ENCODE measurements at places on chromosomes 11 and 22.

DNA sequence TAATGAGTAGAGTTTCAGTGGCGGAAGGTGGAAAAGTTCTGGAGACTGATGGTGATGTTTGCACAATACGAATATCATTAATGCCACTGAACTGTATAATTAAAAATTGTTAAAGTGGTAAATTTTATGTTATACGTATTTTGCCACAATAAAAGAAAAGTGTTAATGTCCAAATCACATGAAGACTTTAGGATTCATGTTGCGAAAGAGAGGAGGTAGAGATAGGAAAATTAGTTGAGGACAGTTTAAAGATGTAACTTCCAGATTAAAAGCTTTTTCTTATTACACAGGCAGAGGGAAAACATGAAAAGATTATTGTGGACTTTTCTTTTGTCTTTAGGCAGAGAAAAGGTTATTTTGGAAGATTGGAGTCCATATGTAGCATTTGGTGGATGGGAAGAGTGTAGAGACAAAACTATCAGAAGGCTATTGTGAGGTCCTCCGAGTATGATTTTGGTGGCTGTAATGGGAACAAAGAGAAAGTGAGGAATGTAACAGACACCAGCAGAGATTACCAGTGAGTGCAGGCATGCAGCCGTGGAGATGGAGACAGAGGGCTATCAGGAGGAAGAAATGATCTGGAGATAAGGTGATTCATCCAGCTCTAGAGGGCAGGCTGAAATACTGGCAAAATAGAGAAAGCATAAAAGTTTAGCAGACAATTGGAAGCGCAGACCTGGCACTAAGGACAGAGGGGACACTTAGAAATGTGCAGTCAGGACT, 12.5 kb downstream of the VPS26B start:
- no peak for DNase-seq

GRCh38 chr11:86464509-86465221, 90.0 kb downstream of the CCDC81 start:
- no peak for DNase-seq

DNA sequence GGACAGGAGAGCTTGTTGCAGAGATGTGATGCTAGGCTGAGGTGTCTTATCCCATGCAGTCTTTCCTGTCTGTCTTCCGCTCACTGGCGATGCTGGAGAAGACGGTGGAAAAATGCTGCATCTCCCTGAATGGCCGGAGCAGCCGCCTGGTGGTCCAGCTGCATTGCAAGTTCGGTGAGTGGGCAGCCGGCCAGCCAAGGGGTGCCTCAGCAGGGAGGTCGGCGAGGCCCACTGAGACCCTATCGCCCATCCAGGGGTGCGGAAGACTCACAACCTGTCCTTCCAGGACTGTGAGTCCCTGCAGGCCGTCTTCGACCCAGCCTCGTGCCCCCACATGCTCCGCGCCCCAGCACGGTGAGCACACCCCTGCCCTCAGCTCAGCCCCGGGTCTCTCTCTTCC, 1.7 kb downstream of the RAD9A start:
- DNase-seq: no peak

- DNase-seq: no peak
These were observed 11.0 kb upstream of the AMOTL1 start for GRCh38 chr11:94757037-94757735.

- no peak for DNase-seq
These were observed 56.8 kb downstream of the CD82 start for GRCh38 chr11:44622190-44622650.

DNA sequence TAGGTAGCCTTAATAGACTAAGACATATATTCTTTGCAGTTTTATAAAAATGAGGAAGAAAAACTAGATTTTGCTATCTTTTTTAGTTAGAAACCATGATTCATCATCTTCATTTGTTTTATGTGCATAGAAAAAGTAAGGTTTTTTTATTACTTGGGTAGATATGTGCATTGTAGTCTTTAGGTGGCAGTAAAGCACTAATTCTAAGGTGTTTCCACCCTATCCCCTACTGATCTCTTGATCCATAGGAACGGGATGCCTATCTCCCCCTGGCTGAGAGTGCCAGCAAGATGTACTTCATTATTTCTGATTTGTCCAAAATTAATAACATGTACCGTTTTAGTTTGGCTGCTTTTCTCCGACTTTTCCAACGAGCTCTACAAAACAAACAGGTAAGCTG, 148.1 kb downstream of the DYNC2H1 start:
- DNase-seq: peak; percentile 11

DNA sequence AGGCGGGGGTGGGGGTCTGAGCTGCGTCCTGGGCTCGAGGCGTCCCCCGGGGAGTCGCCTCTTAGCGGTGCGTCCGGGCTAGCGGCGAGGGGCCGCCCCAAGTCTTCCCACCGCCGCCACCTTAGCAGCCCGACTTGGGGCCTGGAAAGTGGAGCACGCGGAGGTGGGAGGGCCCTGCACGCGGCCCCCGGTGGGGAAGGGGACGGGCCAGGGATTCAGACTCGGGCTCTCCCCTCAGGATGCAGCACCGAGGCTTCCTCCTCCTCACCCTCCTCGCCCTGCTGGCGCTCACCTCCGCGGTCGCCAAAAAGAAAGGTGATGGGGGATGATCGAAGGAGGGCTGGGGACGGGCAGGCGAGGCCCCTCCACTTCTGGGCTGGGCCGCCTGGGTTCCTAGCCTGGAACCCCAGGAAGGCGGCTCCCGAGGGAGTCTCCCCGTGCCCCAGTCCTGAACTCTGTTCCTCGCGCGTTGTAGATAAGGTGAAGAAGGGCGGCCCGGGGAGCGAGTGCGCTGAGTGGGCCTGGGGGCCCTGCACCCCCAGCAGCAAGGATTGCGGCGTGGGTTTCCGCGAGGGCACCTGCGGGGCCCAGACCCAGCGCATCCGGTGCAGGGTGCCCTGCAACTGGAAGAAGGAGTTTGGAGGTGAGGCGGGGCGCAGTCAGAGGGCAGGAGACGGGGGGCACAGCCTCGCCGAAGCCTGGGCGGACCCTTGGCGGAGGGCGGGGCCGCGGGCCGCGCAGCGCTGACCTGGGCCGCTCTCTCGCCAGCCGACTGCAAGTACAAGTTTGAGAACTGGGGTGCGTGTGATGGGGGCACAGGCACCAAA, 563 bp downstream of the MDK start:
- DNase-seq: no peak

DNA sequence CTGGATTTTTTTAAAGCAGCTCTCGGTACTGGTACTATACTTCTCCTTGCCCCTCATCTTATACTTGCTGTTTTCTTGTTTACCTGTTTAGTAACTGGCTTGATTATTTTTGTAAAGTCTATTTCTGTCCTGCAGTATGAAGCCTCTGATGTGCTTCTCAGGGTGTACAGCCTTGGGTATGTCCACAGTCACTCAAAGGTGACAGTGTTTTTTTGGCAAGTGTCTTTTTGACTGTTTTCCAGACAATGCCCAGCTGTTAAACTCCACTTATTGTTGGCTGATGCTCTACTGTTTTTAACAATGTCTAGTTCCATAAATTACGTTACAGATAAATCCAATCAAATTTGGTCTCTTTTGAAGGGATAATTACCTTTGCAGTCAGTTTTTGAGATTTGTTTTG, 475.2 kb downstream of the JRKL start:
- no peak for DNase-seq

DNA sequence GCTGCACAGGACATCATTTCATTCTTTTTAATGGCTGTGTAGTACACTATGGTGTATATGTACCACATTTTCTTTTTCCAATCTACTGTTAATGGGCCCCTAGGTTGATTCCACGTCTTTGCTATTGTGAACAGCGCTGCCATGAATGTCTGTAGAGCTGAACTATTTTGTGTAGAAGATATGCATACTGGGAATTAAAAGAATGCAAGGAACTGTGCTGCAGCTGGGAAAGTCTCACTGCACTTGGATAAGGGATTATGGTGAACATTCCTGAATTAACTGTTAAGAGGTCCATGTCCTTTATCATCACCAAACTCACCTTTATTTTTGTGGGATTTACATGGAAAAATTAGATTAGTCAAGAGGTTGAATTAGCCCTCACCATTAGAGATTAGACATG, 224.7 kb downstream of the SNX19 start:
- no peak for DNase-seq

DNA sequence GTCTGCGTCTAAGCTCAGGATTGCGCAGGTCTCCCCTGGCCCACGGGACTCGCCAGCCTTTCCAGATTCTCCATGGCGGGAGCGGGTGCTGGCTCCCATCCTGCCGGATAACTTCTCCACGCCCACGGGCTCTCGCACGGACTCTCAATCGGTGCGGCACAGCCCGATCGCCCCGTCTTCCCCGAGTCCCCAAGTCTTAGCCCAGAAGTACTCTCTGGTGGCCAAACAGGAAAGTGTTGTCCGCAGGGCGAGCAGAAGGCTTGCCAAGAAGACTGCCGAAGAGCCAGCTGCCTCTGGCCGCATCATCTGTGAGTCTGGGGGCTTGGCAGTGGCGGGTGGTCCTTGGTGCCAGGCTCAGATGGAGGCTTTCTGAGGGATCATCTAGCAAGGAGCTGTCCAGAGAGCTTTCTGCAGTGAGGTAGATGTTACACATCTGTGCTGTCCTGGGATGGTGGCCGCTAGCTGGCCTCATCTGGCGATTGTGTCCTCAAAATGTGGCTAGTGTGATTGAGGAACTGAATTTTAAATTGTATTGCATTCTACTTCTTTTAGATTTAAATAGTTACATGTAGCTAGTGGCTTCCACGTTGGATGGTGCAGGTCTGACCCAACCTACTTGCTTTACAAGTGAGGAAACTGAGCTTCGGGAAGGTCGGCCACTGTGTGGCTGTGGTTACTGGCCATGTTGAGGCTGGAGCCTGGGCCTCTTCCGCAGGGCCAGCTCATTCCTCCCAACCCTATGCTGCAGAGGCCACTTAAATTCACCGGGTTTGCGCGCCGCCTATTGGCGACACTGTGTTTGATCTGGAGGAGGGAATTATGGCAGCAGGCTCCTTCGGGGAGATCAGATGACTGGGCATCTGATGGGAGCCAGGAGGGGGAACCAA, 6.7 kb downstream of the INCENP start:
- no peak for DNase-seq

- DNase-seq: peak; percentile 77
These were observed 12.3 kb upstream of the ASPHD2 start for GRCh38 chr22:26416670-26417276.

- no peak for DNase-seq
These were observed 6.1 kb upstream of the RFPL2 start for GRCh38 chr22:32211011-32211410.

GRCh38 chr11:108435066-108435465, 32.3 kb downstream of the C11orf65 start:
- no peak for DNase-seq

DNA sequence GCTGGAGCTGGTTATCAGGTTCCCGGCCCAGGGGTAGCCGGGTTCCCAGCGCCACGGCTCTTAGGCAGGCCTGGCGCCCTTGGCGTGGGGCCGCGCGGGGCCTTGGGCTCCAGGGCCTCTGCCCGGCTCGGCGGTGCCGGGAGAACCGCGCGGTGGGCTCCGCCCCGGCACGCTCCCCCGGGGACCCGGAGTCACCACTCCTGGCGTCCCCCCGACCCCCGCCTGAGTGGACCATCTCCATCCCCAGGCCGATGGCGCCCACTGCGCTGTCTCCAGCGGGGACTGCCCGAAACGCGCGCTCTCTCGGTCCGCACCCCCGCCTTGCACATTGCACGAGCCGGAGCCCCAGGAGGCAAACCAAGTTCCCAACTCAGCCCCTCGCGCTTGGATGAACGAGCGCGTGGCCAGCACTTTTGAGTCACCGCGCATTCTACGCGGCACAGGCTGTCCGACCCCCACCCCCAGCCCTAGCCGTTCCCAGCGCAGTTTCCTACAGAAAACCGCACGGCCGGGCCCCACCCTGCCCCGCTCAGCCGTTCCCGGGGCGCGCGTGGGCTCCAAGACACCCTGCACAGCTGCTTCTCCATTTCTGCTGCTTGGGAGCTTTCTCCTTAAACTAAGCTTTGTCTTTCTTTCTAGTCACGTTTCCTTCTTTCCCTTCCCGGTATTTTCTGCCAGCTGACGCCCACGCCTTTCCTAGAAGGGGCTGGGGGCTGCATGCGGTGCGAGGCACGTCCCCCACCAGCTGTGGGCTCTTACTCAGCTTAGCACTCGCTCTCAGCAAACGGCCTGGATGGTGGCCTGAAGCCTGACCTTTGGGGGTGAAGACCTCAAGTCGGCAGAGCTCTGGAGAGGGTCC, 650 bp upstream of the CHID1 start:
- no peak for DNase-seq

- DNase-seq: no peak
These were observed 18.6 kb downstream of the DDI1 start for GRCh38 chr11:104054911-104055529.

DNA sequence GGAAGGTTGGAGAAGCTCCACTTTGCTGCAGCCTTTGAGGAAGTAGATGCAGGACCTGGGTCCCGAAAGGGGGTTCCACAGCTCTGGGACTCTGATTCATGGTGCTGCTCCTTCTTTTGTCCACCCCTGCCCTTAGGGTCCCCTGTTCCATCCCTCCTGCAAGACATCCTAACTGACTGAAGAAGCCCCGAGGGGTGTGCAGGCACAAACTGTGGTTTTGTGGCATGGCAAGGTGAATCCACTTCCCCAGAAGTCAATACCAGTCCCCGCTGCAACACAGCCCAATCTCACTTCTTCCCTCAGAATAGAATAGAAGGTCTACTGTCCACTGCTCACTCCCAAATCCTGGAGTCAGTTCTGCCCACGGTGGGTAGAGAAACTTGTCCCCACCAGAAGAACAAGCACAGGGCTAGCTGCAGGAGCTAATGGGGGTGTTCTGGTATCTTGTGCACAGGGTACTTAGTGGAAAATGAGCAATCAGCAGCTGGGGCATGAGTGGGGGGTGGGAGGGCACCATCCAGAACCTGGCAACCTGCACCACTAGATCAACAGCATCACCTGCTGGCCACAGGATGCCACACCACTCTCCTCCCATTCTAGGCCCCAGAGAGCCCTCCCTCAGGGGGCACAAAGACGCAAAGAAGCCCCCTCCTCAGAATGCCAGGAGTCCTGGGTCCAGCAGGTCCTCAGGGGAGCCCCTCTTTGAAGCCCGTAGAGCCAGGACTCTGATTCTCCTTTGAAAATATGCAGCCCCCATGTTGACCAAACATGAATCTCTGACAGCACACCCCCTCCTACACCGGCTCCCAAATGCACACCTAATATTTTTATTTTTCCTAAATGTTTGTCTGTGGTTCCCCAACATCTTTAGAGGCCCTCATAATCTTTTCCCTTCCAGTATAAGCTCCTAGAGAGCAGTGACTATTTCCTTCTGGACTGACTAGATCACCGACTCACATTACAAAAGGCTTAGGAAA, 14.1 kb downstream of the SPATA19 start:
- DNase-seq: no peak

DNA sequence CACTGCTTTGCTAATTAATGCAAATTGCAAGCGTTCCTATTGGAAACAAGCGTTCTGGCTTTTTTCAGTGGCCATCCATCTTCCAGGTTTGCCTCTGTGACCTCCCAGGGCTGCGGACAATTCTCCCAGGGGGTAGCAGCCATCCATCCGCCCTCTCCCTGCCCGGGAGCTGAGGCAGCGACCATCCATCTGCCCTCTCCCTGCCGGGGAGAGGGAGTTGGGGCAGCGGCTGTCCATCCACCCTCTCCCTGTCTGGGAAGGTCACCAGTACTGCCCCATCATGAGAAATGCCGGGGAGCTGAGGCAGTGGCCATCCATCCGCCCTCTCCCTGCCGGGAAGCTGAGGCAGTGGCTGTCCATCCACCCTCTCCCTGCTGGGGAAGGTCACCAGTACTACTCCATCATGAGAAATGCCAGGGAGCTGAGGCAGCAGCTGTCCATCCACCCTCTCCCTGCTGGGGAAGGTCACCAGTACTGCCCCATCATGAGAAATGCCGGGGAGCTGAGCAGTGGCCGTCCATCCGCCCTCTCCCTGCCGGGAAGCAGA, 394.7 kb downstream of the BRD1 start:
- no peak for DNase-seq

All from fibroblast of skin of left biceps (primary cell).